ENCODE measurements at places on chromosomes 3 and 15.

DNA sequence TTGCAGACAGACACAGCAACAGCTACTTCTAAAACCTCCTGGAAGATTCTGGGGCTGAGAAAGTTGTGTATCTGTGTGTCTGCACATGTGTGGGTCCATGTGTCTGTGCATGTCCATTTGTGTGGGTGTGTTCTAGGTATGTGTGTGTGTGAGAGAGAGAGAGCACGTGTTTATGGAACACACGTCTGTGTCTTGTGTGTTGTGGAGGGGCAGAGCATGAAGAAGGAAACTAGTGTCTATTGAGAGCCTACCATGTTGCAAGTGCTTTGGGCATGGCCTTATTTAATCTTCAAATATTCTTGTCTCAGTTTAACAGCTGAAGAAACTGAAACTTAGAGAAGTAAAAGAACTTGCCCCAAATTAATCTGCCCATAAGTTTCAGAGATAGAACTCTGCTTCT is 327.5 kb downstream of the UACA start:
- no peak for DNase-seq

GRCh38 chr3:182238126-182238525 is 526.4 kb downstream of the SOX2 start:
- no peak for DNase-seq

DNA sequence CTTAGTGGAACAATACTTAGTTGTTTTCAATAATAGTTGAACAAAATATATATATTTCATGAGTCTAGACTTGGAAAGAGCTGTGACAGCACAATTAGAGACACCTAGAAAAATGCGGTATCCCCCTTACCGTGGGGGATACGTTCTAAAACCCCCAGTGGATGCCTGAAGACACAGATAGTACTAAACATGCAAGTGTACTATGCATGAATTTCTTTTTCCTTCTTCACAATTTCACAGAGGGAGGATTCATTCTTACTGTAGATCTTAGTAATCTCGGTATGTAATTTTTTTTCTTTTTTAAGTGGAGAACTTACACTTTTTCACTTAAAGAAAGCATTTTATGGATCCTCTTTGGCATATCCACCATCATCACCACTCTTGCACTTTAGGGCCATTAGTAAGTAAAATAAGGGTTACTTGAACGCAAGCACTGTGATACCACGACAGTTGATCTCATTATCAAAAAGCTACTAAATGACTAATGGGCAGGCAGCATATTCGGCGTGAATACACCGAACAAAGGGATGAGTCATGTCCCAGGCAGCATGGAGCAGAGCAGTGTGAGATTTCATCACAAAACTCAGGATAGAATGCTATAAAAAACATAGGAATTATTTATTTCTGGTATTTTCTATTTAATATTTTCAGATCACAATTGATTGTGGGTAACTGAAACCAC is 72.3 kb upstream of the ZNF280D start:
- DNase-seq, result no peak

GRCh38 chr3:129938140-129938930 is 36.2 kb upstream of the TRH start:
- no peak for DNase-seq

DNA sequence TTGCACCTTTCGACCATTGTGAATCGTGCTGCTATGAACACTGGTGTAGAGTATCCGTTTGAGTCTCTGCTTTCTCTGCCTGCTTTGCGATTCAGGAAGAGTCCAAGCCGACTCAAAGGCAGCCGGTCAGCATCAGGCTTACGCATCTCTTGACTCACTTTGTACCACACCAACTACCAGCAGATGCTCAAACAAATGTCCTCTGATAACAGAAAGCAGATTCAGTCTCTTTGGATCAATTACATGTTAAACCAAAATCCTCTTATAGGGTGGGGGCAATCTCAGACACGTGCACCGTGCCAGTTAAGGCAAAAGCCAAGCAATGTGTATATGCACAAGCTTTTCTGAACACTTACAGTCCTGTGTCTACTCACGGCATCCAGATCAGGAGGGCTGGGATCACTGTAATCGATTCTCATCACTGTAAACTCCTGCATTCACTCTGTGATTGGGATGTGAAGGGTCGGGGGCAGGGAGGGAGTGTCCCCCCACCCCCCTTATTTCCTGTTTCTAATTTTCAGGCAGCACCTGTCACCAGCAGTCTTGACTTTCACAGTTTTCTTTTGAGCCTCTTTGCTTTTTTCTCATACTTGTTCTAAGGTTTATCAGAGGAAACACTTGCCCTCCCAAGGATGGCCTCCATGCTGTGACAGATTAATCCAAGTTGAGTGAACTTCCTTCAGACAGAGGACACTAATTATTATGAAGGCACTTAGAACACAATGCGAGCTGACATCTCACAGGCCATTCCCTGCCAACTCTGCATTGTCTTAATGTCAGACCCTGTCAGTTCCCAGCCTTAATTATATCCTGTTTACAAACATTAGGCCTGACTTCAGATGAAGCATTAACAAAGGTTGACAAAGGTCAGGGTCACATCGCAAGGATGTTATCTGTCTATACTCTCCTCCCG is 153.5 kb downstream of the MECOM start:
- no peak for DNase-seq

DNA sequence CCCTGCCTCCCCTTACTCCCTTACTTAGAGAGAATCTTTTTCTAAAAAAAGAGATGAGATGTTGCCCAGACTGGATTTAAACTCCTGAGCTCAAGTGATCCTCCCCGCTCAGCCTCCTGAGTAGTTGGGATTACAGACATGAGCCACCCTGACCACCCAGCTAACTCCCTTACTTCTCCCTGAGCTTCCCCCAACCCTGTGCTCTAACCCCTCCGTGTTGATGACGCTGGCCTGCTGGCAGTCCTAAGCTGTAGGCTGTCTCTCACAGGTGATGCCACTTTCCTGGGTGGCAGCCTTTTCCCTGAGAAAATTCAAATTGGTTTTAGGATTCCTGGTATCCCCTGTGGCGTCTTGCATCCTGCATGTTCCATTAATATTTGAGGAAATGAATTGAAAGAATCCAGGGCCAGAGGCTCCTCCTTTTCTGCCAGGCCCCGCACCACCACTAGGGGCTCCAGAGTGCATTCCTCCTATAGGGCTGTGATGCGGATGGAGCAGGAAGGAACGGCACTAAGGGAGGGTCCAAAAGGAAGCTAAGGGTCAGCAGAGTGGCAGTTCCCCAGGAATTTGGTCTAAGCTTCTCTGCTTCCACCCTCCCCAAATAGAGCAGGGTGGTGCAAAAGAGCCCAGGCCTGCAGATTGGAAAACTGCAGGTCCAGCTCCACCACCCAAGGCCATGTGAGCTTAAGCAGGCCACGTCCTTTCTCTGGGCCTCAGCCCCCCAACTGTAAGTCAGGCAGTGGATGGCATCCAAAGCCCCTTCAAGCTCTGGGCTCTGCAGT is 101.1 kb downstream of the DAPK2 start:
- DNase-seq, result peak; percentile 90

- DNase-seq, result no peak
Measured at GRCh38 chr3:82002491-82002890, 241.0 kb upstream of the GBE1 start.

GRCh38 chr15:90812958-90813265 is 55.5 kb upstream of the FURIN start:
- DNase-seq, result no peak

- DNase-seq, result peak; percentile 28
Measured at GRCh38 chr3:123351501-123351900, 97.4 kb downstream of the ADCY5 start.

Data from spleen (tissue), 13 donors.